ENCODE measurements at places on chromosomes 6 and 20.

GRCh38 chr6:10316373-10316721 lies 98.5 kb downstream of the TFAP2A start:
- DNase-seq = no peak

- no peak for DNase-seq
These were observed 103.0 kb upstream of the KCNK16 start for GRCh38 chr6:39425346-39426072.

DNA sequence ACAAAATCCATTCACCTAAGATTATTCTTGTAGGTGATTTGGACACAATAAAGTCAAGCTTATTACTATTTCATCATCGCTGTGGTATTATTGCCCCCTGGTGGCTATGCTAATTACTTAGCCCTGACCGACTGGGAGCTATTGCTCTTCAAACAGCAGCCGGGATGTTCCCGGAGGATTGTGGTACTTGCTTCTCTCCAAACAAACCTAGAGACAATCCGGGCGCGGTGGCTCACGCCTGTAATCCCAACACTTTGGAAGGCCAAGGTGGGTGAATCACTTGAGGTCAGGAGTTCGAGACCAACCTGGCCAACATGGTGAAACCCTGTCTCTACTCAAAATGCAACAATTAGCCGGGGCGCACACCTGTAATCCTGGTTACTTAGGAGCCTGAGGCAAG lies 15.4 kb upstream of the STMND1 start:
- peak; percentile 34 for DNase-seq

DNA sequence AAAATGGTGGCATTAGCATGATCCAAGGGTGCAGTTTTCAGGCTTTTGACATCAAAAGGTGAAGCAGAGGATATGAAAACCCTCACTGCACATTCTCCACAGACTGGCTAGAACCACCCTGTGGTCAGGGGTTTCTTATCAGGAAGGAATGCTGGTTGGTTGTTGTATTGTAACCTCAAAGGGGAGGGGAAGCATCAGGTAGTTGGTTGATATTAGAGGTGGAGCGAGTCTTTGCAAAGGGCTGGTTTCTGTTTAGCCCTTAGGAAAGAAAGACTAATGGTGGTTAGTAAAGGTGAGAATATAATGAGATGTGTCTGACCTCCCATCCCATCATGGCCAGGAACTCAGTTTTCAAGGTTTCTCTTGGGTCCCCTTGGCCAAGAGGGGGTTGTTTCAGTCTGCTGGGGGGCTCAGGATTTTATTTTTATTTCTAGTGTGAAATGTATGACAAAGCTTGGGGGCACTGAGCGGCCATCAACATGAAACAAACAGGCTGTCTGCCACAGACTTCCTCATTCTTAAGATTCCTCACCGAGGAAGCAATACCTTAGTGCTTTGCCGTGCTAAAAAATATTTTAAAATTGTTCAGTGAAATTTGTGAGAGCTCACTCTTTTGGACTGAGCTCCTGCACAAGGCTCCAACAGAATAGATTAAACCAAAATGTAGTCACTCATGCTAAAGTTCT lies 47.5 kb upstream of the PROKR2 start:
- DNase-seq = no peak

DNA sequence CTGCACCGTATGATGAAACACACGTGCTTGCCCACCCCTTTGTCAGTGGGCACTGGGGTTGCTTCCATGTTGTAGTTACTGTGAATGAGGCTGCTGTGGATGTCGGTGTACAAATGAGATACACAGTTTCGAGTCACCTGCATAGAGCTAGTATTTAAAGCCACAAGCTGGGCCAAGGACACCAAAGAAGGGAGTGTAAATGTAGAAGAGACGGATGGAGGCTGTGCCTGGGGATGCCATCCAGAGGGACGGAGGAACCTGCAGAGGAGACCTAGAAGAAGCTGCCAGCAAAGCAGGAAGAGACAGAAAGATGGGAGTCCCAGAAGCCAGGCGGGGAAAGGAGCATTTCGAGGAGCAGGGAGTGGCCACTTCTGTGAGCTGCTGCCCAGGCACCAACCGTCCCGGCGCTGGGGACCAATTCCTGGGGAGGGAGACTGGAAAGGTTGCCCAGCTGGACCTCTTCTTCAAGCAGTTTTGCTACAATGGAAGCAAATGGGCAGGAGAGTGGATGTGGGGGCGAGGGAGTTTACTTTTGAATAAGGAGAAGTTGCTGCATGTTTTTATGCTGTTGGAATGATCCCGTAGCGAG lies 339.3 kb downstream of the ZFAND3 start:
- no peak for DNase-seq

- DNase-seq = no peak
These were observed 70.7 kb upstream of the NOTCH4 start for GRCh38 chr6:32294566-32294965.

- DNase-seq = no peak
These were observed 126.0 kb downstream of the MOXD1 start for GRCh38 chr6:132275066-132275970.

GRCh38 chr20:40476461-40476860 lies 212.6 kb downstream of the MAFB start:
- no peak for DNase-seq

GRCh38 chr6:43900916-43901732 lies 131.1 kb downstream of the VEGFA start:
- DNase-seq = no peak

DNA sequence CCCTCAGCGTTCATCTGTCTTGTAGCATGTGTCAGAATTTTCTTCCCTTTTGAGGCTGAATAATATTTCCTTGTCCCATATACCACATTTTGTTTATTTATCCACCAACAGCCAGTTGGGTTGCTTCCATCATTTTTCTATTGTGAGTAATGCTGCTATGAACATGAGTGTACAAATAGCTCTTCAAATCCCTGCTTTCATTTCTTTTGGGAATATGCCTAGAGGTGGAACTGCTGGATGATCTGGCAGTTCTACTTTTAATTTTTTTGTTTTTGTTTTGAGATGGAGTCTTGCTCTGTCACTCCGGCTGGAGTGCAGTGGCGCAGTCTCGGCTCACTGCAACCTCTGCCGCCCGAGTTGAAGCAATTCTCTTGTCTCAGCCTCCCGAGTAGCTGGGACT lies 64.7 kb downstream of the SASH1 start:
- no peak for DNase-seq

Data from CD4-positive, alpha-beta T cell treated with Interleukin-12 subunit alpha and Interleukin-12 subunit beta, for 1 hour (primary cell).